CD8-positive, alpha-beta T cell (primary cell): ENCODE measurements at places on chromosomes 1 and 21. TPM values are rescaled to one million over a fixed set of nuclear protein-coding genes. Genes with fewer than 3 reads are reported as not detected.
A peak's percentile ranks its signal among the peaks of the same experiment; 100 is the strongest.

The SLC2A5 gene
- not detected for total RNA-seq

DNA sequence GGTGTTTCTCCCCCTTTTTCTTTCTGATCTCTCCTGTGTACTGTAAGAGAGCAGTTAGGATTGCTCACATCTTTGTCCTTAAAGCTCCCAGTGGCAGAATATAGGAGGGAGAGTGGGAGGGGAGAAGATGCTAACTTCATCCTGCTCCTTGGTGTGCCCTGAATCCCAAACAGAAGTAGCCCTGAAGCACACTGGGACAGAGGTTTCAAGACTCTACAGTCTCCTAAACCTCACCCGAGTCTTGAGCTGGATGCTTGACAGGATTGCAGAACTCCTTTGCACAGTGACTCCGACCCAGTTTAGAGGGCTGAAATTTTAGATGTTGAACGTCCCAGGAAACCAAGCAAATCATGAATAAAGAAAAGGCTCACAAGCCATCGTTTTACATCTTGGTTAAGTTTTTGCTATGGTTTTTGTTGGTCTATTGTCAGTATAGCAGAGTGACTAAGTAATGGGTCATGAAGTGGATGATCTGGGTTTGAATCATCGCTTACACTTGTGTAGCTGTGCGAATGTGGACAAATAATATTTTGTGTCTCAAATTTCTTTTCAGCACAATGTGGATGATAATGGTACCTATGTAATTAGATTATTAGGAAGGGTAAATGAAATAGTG lies 37.5 kb downstream of the XCL2 start:
- DNase-seq, result no peak

DNA sequence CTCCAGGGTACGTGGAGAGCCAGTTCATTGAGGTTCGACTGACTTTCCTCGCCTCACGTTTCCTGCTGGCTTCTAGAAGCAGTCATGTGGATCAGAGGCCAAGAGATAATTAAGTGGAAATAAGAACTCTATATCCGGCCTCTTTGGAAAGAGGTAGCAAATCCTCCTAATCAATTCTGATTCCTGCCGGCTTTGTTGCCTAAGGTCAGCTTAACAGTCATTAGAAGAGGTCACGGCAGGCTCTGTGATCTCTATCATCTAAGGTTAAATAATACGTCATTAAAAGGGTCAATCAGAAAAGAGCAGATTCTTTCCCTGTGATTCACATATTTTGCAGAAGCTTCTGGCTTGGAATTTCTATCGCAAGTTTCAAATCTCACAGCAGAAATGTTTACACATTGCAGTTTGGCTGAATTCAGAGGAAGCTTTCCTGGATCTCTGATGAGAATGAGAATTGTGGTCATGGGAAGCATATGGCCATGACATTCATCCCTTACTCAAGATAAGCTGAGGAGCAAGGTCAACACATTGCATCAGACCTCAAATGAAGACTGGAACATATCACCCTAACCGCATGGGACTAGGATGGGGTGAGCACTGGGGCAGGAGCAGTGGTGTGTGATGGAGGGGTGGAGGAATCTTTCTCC lies 189.4 kb downstream of the PBX1 start:
- DNase-seq, result no peak

The AKNAD1 gene
- total RNA-seq, result not detected

The S100A7A gene
- not detected for total RNA-seq

The EVA1C gene
- total RNA-seq, result 10.3 TPM

DNA sequence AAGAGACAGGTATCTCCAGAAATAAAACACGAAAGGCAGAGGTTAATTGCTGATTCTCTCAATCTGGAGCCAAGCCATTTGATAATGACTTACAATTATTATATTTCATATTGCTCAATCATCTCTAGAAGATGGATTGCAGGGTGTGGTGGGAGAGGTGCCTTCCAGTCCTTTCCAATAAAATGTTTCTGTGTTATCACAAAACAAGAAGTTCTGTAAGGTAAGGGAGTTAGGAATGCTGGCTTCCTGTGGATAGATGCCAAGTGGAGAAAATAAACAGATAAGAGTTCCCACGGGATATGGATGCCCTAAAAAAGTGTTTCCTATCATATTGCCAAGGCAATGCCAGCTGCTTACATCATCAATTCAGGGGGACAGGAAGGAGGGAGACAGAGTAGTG lies 7.2 kb upstream of the CCN1 start:
- DNase-seq, result no peak

DNA sequence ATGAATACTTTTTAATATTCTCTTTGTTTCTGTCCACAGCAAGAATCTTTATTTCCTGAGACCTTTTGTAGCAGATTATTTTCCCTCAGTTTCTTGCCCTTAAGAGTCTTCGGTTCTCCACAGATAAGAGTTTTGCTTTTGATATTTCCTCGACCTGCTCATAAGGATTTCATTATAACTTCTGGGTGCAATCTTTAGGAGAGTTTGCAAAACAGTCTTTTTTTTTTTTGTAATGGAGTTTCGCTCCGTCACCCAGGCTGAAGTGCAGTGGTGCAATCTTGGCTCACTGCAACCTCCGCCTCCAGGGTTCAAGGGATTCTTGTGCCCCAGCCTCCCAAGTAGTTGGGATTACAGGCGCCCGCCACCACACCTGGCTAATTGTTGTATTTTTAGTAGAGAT lies 10.1 kb upstream of the UBE4B start:
- no peak for DNase-seq

DNA sequence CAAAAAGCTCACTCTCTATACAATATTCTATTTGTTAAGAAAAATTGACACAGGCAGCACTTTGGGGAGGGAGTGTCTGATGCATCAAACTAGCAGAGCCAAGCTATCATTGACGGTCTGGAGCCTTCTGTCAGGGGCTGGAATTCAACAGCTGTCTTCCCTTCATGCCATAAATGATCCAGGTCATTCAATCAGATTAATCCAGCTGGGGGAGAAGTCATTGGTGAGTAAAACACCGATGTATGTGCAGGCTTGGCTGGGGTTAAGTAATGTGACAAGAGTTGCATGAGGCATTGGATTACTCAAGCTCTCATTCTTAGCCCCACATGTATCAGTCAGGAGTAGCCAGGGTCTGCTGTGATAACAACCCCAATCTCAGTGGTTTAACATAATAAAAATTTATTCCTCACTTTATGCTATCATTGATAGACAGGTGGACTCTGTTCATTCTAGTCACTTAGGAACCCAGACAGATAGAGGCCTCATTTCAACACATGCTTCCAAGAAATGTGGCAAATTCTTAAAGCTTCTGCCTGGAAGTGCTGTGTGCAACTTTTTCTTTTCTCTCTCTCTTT lies 118.1 kb upstream of the GADD45A start:
- DNase-seq, result no peak

GRCh38 chr1:206560007-206560716 lies 52.1 kb downstream of the EIF2D start:
- DNase-seq, result no peak

The KHDRBS1 gene
- 102 TPM for total RNA-seq

DNA sequence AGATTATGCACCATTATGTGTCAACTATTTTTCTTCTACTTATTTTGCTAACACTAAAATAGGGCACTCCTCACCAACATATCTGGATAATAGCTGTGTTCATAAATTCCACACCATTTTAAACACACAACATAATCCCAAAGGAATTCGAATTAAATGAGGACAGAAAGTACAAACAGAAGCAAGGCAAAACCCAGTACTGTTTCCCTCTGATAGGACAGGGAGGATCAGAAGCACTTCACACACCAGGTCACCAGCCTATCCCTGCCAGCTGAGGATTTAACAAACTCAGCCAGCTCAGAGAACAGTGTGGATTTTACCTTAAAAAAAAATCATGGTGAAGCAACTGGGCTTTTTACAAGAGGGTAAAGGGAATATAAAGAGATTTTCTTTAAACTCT lies 20.0 kb downstream of the CRYZ start:
- no peak for DNase-seq

The C1QTNF12 gene
- 5.1 TPM for total RNA-seq

GRCh38 chr1:203444171-203444576 lies 31.4 kb upstream of the PRELP start:
- DNase-seq, result no peak

DNA sequence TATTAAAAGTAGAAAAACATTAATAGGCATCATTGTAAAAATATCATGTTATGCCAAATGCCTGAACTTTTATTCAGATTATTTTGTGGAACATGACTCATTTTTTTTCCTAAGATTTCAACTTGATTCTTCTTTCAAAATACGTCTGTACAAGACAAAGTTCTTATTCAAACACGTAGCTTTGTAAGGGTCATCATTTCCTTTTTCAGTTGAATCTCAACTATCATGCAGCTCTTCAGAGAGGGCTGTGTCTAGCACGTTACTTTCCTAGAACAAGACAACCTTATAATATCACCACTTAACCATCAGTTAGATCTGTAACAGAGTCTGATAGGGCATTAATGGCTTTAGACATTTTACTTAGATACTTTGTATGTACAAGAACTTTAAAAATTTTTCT lies 608.9 kb downstream of the AMY1C start:
- no peak for DNase-seq

DNA sequence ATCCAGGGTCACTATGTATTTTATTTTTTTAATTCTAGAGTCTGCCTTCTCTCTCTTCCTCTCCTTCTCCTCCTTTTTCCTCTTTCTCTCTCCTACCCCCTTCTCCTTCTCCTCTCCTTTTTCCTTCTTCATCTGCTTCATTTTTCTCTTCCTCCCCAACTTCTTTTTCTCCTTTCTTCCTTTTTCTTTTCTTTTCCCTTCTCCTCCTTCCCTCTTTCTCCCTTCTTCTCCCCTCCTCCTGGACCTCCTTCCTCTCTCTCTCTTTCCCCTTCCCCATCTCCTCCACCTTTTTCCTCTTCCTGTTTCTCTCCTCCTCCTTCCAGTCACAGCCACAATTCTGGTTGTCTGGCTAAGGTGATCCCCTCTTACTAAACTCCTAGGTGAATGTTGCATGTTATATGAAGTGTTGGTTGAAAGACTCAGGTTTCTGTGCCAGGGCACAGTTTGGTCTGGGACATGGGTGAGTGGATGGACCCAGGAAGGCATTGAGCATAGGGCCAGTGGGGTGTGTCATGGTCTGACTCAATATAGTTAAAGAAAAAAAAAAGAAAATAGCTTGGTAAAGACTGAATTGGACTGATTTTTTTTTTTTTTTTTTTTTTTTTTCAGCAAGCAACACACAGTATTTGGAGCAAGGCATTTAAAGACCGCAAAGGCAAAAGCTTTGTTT lies 266.9 kb downstream of the TGFB2 start:
- no peak for DNase-seq

DNA sequence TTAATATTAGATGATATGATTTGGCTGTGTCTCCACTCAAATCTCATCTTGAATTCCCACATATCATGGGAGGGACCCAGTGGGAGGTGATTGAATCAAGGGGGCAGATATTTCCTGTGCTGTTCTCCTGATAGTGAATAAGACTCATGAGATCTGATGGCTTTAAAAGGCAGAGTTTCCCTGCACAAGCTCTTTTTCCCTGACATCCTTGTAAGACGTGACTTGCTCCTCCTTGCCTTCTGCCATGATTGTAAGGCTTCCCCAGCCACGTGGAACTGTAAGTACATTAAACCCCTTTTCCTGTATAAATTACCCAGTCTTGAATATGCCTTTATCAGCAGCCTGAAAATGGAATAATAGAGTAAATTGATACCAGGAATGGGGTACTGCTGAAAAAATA lies 13.3 kb upstream of the F13B start:
- no peak for DNase-seq

The PLA2G2C gene
- not detected for total RNA-seq

DNA sequence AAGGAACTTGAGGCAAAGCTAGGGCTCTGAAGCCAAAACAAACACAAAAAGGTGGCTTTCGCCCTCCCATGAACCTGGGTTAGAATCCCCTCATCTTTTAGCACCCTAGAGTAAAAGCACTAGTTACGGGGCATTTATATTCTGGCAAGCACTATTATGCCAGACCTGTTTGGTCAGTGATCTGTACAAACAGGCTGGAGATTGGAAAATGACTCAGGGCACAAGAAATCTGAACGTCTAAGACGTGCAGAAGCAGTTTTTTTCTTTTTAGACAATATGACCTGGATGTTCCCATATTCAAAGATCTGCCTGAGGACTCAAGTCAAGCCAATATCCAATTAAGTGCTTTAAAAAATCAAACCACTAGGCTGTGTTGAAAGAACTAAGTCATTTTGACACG lies 3.0 kb downstream of the ZNF436 start:
- DNase-seq, result no peak

GRCh38 chr1:169064103-169064502 lies 42.4 kb upstream of the ATP1B1 start:
- no peak for DNase-seq

DNA sequence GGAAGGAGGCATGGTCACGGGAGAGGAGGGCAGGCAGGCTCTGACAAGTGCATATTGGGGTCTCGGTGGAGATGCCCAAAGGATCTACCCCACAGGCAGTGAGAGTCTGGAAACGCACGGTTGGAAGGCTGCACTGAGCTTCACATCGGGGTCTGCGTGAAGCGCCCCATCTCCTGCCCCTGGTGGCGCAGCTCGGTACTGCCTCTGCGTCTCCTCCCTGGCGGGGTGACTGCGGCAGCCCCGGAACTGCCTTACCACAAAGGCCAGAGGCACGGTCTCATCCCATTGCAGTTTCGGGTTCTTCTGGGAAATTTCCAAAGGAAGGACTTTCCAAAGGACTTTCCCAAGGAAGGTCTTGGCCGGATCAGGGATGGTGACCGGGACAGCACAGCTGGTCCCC lies 69.2 kb upstream of the AJAP1 start:
- peak; percentile 48 for DNase-seq

The LCE3E gene
- total RNA-seq, result not detected
